ENCODE measurements at places on chromosomes 6 and 20.

GRCh38 chr20:50799890-50800550, 5.2 kb downstream of the BCAS4 start:
- DNase-seq = no peak

DNA sequence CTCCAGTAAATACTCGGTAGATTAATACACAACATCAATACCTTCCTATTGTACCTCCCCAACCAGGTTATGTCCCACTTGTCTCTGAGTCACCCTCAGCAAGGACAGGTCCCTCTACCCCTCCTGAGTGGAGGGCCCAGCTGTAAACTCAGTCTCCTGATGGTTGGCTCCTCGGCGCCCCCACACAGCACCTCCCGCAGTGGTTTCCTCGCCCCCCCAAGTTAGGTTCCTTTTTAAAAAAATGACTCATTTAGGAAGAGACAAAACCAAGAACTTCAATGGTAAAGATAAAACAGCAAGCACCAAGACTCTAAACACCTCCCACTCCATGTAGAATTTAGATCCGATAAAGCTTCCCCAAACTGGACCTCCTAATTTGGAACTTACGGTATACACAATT, 83.5 kb downstream of the TRERF1 start:
- DNase-seq = peak; percentile 56

- peak; percentile 33 for DNase-seq
Observed at GRCh38 chr6:38997128-38997761, 51.3 kb upstream of the GLP1R start.

GRCh38 chr6:70527071-70527737, 39.5 kb upstream of the SDHAF4 start:
- DNase-seq = no peak

GRCh38 chr6:154960854-154961530, 34.1 kb upstream of the TIAM2 start:
- DNase-seq = no peak

DNA sequence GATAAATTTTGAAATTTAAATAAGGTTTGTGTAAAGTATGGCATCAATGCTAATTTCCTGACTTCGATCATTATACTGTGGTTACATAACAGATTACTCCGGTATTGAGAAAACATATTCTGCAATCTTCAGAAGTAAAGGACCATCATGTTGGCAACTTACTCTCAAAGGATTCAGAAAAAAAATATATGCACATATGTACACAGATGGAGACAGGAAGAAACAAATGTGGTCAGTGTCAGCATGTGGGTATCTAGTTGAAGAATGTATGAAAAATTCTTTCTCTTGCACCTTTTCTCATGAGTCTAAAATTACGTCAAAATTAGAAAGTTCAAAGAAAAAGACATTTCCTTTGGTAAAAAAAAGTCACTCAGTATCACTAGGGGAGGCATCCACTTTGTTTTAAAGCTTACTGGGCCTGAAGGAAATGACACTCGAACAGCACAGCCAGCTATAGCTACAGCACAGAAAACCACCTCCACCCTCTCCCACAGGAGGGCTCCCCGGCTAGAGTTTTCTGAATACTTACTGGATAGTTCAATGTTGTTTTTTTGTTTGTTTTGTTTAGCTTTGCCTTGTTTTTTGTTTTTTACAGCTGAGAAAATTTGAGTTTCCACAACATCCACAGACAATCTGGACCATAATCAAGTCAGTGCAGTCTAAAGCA, 317.2 kb upstream of the AGPAT4 start:
- no peak for DNase-seq

DNA sequence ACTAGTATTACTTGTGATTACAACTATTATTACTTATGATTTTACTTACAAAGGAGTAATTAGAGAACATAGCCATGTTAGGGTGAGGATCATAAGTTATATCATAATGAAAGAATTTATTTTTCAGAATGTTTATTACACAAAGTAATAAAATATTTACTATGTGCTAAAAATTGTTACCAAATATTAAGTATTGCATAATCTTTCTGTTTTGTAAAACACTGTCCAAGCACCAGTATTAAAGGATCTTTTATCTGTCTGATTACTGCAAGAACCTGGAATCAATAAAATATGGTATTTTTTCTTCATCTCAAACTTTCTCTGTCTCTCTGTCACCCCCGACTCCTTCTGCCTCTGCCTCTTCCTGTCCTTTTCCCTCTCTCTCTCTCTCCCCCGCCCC, 250.1 kb downstream of the BCKDHB start:
- no peak for DNase-seq

- DNase-seq = no peak
Observed at GRCh38 chr6:40803897-40804702, 216.9 kb upstream of the LRFN2 start.

DNA sequence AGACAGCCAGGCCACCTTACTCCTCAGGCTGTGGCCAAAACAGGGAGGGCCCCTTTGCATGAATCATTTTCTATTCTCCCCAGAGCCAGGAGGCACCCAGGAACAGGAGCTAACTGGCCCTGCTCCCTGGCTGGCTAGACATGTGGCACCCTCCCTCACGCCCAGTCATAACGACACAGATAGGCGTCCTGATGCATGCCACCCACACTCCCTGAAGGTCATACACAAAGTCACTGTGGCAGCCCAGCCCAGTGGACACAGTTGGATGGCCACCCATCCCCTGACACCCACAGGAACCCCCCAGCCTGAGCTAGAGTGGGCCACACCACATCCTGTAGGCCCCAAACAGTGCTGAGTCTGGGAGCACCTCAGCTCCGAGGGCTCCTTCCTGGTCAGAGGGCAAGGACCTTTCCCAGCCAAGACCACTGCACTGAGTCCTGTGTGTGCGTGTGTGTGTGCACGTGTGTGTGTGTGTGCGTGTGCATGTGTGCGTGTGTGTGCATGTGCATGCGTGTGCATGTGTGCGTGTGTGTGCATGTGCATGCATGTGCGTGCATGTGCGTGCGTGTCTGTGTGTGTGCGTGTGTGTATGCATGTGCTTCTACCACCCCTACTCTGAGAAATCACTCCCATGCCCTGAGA, 21.6 kb downstream of the TFEB start:
- DNase-seq = peak; percentile 4

DNA sequence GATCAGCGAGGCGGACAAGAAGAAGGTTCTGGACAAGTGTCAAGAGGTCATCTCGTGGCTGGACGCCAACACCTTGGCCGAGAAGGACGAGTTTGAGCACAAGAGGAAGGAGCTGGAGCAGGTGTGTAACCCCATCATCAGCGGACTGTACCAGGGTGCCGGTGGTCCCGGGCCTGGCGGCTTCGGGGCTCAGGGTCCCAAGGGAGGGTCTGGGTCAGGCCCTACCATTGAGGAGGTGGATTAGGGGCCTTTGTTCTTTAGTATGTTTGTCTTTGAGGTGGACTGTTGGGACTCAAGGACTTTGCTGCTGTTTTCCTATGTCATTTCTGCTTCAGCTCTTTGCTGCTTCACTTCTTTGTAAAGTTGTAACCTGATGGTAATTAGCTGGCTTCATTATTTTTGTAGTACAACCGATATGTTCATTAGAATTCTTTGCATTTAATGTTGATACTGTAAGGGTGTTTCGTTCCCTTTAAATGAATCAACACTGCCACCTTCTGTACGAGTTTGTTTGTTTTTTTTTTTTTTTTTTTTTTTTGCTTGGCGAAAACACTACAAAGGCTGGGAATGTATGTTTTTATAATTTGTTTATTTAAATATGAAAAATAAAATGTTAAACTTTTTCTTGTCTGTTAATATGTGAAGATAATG, 2.2 kb downstream of the HSPA1B start:
- no peak for DNase-seq

- no peak for DNase-seq
Observed at GRCh38 chr6:107423474-107423990, 35.8 kb downstream of the PDSS2 start.

Data from stimulated activated CD4-positive, alpha-beta T cell treated with anti-CD3 and anti-CD28 coated beads, Interleukin-12 subunit alpha, Interleukin-12 subunit beta, amount 100 ng/mL, for 24 hours (primary cell).